ENCODE measurements at places on chromosomes 12 and 14.
A peak's percentile ranks its signal among the peaks of the same experiment; 100 is the strongest.

DNA sequence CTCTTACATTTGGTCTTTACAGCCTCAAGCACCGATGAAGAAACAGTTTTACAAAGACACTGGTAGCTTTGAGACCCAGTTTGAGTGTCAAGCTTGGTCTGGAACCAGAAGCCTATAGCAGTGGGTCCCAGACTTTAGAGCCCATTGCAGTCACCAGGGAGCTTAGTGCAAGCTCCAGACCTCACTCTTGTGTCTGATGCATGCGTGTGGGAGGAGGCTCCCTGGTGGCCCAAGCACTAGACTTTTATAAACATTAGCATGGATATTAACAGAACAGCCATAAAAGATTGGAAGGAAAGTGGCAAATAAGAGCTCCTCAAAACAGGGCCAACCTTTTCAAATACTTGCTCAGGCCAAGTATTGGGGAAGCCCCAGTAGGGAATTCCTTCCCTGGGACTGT lies 45.5 kb downstream of the SLC8B1 start:
- no peak for DNase-seq

DNA sequence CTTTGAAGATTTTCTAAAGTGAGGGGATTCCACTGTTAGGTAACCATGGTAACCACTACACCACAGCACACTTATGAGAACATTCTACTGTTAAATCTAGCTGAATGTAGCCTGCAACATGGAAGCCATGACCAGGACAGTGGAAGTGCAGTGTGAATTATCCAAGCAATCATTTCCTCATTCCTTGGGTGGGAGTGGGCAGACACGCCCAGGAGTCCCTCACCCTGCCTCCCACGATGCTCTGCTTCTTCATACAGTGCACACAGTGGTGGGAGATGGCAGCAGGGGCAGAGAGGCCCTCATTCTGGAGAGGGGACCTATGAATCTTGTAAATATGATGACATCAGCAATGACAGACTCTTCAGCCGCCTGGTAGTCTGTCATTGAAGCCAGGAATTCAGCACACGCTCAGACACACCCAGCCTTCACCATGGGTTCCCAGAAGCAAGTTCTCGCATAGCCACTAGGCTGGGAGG lies 70.1 kb upstream of the HOXC13 start:
- DNase-seq, result no peak

- no peak for DNase-seq
Measured at GRCh38 chr12:106897082-106897481, 58.6 kb upstream of the TMEM263 start.

DNA sequence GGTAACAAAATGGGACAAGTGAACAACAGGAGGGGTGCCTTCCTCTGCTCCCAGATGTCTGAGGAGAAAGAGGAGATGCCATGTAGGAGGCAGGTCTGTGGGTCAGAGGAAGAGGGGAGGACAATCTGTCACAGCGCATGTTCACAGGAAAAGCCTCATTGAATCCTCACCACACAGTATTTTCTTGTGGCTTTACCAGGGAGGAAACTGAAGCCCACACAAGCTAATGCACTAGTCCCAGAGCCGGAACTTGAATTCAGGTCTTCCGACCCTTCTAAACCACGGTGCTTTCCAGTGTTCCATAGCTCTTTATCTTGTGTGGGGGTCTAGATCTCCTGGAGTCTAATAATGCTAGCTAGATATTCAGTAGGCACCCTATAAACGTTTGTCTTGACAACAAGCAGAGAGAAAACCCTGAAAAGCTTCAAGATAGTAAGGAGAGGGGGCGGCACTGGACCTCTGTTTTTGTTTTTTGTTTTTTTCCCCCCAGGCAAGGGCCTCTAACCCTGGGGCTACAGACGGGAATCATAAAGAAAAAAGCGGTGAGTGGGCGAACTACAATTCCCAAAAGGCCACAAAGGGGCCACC lies 371 bp upstream of the SHMT2 start:
- DNase-seq, result peak; percentile 55

DNA sequence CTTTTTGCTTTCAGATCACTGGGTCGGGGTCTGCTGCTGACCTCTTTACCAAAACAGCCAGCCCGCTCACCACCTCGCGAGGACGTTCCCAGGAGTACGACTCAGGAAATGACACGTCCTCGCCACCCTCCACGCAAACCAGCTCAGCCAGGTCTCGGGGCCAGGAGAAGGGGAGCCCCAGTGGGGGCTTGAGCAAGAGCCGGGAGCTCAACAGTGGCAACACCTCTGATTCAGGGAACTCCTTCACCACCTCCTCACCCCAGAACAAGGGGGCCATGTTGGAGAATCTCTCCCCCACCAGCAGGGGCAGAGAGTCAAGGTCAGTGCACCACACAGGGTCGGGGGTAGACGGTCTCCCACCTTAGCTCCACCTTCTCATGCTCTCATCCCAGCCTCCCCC lies 33.4 kb upstream of the HSPB8 start:
- DNase-seq, result no peak

GRCh38 chr14:81313775-81314429 lies 86.2 kb downstream of the STON2 start:
- DNase-seq, result no peak

DNA sequence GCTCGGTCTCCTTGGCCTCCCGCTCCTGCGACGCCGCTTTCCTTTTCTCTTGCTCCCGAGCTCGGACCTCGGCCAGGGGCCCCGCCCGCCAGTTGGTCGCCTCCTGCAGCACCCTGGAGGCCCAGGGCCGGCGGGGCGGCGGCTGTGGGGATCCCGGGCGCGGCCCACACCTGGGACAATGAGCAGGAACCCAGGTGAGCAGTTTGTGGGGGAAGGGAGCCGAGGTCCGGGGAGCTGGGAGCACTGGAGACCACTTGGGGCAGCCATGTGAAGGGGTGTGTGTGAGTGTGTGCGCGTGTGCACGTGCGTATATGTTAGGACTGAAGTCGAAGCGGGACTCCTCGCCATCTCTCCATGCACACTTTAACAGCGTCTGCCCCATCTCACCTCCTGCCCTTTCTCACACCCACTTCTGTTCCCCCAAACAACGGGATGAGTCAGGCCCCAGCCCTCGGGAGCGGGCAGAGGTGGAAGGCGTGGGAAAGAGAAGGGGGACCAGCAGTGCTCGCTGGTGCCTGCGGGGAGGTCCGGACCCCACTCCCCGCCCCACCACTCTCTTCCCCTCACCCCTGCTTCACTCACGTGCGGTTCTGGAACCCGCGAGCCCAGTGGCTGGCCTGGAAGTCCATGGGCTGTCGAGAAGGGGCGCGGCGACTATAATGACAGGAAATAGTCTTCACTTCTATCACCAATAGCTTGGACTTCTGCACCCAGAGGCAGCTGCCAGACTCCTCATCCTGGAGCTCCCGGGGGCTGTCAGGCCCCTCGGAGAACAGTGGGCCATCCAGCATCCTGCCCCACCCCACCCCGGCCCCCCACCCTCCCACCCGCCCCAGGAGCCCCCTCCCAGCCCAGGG lies 450 bp downstream of the DDN start:
- peak; percentile 25 for DNase-seq

DNA sequence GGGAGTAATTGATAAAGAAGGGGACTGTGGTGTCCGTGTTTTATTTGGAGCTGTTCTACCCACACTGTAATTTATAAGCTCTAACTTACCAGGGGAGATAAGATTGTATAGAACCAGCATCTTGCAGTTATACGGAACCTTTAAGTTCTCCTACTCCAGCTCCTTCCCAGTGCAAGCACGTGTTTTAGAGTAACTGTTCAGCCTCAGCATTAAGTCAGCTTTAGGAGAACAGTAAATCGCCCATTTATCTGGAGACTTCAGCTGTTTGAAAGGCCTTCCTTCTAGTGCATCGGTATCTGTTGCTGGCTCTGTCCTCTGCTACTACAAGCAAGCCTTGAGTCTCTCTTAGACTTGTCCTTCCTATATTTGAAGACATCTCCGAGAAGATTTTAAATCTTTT lies 95.6 kb downstream of the ETV6 start:
- DNase-seq, result no peak

DNA sequence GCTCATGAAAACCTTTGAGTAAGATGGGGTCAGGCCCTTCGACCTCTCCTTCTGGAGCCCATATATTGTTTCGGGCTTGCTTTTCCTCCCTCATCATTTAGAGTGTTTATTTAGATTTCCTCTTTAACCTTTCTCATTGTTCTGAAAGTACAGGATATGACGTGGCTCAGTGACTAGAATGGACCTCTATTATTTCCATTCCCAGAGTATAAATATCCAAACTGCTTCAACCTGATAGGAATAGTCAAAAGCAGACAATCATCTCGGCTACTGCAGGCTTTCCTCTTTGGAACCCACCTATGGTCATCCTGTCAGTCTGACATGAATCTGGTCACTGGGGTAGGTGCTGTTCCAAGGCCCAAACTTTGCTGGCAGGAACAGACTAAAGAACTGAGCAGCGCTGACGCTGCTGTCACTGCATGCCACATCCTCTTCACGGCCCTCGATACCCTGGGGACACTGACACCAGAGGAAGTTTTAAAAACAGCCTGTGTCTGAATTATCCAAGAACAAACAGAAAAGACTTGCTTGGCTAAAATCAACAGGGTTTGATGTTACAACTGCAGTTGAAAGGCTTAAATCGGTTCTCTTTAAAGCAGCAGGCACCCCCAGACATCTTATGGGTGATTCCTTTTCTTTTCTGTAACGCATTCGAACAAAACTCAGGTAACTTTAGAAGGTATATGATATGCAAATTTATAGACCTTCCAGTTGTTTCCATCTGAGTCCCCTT lies 5.0 kb upstream of the DDX47 start:
- peak; percentile 77 for DNase-seq

GRCh38 chr14:95577870-95578269 lies 43.0 kb downstream of the GLRX5 start:
- DNase-seq, result no peak

- DNase-seq, result no peak
Measured at GRCh38 chr14:37257501-37258070, 59.8 kb downstream of the MIPOL1 start.

DNA sequence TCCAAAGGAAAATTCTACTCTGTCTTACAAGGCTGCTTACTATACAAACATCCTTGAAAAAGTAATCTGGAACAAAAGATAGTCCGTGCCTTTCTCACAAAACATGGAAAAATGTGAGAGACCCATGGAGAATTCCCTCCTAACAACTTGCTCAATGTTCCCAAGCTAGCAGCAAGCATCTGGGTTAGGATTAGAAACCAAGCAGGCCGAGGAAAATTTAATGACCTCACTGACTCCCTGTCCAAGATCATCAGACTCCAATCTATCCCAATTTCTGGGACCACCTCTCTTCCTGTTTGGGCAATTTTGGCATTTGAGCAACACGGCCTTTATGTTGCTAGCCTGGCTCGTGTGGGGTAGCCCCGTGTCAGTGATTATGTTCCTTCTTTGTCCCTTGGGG lies 18.1 kb upstream of the GSG1 start:
- DNase-seq, result no peak

- DNase-seq, result no peak
Measured at GRCh38 chr14:103315351-103315911, 18.6 kb upstream of the EIF5 start.

GRCh38 chr12:29216797-29217575 lies 67.9 kb downstream of the FAR2 start:
- no peak for DNase-seq

DNA sequence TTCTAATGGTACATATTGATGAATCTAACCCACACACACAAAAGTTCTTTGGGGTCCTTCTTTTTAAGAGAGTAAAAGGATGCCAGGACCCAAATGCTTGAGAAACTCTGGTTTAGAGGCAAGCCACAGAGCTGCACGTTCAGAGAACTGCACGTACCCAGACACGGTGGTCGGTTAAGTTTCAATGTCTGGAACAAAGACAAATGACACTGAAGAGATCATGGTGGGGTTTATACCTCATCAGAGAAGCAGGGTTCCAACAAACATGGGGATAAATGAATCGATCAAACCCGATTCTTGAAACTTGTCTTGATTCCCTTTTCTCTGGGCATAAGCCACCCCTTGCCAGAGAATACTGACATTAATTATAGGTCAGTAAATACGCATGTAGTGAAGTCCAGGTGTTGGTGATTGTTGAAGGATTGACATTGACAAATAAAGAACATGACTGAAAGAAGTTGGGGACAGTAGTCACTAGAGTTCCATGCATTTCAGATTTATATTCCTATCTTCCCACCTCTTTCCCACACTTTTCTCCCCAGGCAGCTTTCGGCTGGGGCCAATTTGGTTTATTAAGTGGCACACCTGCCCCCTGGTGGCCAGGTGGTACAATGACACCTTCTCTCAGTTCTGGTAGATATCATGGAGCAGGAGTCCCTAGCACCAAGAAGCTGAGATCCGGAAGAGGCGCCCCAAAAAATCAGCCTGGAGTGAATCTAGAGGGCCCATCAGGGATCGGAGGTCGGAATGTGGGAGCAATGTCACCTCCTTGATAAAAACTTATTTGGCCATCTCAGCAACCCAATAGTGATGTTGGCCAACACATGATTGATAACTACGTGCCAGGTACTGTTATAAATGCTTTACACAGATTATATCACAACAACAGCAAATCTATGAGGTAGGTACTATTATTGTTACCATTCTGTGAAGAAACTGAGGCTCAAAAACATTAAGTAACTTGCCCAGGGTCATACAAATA lies 17.8 kb upstream of the HDAC7 start:
- peak; percentile 74 for DNase-seq

DNA sequence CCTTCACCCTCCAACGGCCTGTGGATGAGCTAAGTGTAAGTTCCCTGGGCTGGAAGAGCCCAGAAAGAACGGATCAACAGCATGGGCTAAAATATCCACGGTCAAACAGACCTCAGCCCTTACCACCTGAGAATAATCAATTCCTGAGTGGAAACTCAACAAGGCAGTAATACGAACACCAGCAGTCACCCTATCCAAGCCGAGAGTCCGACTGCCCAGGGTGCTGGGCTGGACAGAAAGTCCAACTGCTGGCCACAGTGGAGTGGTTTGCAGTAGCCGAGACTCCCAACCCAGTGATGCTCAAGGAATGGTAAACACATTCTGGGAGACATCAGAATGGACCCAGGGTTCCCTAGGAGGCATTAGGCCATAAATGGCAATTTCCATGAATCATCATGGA lies 36.8 kb downstream of the ANO2 start:
- DNase-seq, result no peak

DNA sequence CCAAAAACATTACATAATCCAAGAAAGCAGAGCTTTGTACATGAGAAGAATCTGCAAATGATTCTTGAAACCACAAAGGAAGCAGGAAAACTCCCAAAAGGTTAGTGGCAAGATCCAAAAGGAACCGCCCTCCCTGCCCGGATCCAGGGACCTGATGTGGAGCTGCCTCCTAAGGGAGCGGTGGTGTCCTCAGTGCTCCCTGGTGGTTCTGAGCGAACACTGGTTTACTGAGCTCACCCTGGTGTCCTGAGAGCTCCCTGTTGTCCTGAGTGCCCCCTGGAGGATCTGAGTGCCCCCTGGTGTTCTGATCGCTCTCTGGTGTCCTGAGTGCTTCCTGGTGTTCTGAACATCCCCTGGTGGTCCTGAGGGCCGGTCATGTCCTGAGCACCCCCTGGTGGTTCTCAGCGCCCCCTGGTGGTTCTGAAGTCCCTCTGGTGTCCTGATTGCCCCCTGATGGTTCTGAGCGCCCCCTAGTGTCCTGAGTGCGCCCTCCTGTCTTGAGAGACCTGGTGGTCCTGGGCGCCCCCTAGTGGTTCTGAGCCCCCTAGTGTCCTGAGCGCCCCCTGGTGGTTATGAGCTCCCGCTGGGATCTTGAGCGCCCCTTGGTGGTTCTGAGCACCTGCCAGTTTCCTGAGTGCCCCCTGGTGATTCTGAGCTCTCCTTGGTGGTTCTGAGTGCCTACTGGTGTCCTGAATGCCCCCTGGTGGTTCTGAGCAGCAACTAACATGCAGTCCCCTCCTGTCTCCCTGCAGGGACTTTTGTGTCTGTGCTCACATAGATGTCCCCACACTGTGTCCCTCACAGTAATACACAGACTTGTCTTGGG lies 891.1 kb downstream of the TMEM121 start:
- peak; percentile 84 for DNase-seq

- no peak for DNase-seq
Measured at GRCh38 chr14:102056694-102057442, 30.0 kb downstream of the HSP90AA1 start.

Data from CD4-positive, alpha-beta T cell treated with Interleukin-12 subunit alpha and Interleukin-12 subunit beta, for 1 hour (primary cell).